Fibroblast of skin of scalp (primary cell): ENCODE measurements at places on chromosomes 3 and 15.

- no peak for DNase-seq
Measured at GRCh38 chr3:86029590-86029989, 961.4 kb downstream of the VGLL3 start.

DNA sequence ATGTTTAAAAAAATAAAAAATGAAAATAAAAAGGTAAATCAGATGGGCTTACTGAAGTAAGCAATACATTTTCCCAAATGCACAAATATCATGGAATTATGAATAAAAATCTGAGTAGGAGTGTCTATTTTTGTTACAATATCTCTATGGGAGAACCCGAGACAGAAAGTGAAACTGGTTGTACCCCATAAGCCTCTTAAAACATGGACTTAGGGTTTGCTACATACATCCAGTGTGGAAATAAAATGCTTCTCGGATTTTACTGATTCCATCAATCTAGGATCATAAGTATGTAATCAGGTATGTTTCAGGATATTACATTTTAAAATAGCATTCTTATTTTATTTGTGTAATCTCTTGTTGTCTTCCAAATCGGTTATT is 177.8 kb upstream of the CDIN1 start:
- DNase-seq = no peak

GRCh38 chr3:146625186-146625775 is 20.1 kb upstream of the PLSCR5 start:
- DNase-seq = no peak

- DNase-seq = no peak
Measured at GRCh38 chr3:140265302-140265701, 330.3 kb downstream of the CLSTN2 start.

DNA sequence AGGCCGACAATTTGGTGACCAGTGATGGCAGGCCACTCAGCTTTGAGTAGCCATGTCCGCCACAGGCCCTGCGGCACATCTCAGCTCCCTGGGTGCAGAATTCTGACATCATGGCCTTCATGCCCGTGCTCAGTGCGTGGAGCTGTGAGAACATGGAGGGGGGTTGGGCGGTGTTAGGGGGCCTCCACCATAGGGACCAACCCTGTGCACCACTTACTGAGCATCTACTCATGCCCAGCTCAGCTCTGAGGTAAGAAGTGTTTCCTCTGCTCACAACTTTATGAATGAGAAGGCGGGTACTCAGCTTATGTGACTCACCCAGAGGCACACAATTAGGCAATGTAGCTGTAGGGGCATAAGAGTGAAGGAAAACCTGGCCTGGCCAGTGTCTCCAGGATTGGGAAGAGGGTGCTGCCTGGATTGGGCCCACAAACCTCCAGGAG is 10.5 kb downstream of the ACOX2 start:
- DNase-seq = peak; percentile 87

DNA sequence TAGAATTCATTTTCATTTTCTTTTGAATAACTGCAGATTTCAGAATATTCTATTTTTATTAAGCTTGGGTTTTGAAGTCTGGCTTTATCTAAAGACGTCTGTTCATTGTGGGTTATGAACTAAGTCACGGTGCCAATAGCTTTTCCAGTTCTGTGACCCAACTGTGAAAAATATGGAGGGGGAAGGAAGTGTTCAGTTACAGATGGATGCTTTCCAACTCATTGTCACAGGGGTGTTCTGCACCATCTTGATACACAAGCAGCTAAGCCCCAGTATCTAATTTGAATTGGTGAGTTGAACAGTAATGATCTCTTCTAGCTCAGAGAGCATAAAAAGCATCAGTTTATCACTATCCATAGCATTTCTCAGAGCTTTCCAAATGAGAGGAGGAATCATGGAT is 710.6 kb downstream of the EDEM1 start:
- DNase-seq = no peak

GRCh38 chr15:23578521-23579150 is 13.2 kb downstream of the MKRN3 start:
- DNase-seq = no peak

- no peak for DNase-seq
Measured at GRCh38 chr3:148958696-148959095, 32.6 kb upstream of the GYG1 start.

DNA sequence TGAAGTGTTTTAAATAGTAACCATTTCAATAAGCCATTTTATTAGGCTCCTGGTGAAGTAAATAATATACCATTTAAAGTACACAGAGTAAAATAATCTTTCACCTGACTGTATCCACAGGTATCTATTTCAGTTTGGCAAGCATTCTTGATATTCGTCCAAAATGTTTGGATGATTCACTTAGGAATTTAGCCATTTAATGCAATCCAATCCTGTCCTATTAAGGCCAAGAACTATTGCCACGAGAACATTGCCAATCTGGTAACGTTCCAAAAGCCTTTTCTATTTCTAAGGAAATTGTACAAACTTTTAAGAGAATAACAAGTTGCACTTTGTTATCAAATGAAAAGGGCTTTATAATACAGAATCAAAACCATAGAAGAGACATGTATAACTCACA is 209.8 kb upstream of the THRB start:
- peak; percentile 50 for DNase-seq

DNA sequence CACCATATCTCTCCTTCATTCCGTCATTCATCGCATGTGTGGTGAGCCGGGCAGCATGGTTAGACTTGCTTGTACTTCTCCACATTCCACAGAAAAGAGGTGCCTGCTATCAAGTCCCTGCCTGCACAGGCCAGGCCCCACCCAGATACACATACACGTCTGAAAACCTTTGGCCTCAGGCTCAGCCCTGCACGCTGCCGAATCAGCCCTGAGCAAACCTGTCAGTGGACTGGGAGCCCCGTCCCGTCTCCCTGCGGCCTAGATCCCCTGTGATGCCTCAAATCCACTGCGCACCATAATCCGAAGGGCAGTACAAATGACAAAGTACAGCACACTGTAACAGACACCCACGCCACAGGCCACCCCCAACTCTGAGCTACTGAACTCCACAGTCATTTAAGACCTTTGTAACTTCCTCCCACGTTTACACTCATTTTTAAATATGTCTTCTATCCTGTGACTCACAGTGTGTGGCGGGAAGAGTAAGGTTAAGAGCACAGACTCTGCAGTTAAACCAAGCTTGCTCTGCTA is 67.1 kb downstream of the MB21D2 start:
- peak; percentile 56 for DNase-seq

GRCh38 chr15:73628976-73629797 is 4.0 kb downstream of the NPTN start:
- DNase-seq = no peak

DNA sequence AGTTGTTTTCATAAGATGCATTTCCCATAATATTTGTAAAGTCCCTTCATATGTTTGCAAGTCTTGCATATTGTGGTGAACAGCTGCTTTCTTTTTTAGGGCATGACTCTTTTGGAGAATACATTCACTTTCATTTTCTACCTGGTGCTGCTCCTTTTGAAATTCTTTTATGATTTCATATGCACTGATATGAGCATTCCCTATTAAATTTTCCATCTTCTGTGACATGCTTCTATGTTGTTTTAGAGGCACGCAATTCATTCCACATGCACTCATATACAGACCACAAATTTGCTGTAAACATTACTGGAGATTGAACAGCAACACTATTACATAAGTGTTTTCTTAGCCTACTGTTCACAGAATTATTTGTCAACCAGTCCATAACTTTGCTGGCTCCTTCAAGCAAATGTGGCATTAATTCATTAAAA is 92.8 kb upstream of the TNFSF10 start:
- peak; percentile 29 for DNase-seq

- no peak for DNase-seq
Measured at GRCh38 chr15:101536166-101536874, 46.8 kb upstream of the PCSK6 start.

GRCh38 chr3:55720614-55721013 is 233.5 kb upstream of the WNT5A start:
- peak; percentile 71 for DNase-seq

- DNase-seq = peak; percentile 17
Measured at GRCh38 chr3:136473716-136474326, 223.7 kb downstream of the PCCB start.

DNA sequence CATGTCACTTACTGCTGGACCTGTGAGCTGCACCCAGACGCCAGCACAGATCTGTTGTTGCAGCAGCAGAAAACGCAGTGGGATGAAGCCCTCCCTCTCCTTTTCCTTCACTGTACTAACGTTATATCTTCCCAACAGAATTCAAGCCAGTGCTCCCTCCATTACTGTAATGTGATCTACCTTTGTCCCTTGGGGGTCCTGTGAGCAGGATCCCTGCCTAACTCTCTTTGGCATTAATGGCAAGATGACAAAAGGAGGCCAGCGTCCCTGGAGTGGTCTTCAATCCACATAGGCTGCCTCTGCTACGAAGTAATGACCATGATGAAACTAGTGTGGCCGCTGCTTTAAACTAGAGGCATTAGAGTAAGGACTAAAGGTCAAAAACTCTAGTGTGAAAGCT is 69.3 kb upstream of the SOX14 start:
- no peak for DNase-seq
